ENCODE measurements at places on chromosomes 16 and 17.

GRCh38 chr17:60461584-60461983 lies 39.3 kb downstream of the CHCT1 start:
- no peak for DNase-seq

GRCh38 chr17:21194226-21194625 lies 19.7 kb downstream of the TMEM11 start:
- DNase-seq: no peak

GRCh38 chr16:57899771-57900661 lies 70.9 kb downstream of the CNGB1 start:
- DNase-seq: peak; percentile 83

- DNase-seq: no peak
Measured at GRCh38 chr16:22665803-22666202, 148.2 kb upstream of the HS3ST2 start.

DNA sequence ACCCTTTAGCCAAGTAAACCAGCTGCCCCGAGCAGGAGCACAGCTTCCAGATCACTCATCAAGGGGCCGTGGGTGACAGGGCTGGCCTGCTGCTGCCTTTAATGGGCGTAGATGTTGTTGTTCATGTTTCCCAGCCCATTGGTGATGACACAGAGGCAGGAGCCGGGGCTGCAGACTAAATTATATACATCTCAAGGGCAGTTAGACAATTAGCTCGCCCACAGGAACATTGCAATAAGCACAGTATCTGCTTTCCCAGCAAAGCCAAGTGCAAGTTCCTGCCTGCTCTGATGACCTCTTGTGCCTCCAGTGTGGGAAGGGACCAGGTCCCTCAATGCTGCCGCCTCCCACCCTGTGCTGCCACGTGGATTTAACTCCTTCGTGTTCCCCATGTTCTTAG lies 485.8 kb downstream of the MAF start:
- DNase-seq: no peak

DNA sequence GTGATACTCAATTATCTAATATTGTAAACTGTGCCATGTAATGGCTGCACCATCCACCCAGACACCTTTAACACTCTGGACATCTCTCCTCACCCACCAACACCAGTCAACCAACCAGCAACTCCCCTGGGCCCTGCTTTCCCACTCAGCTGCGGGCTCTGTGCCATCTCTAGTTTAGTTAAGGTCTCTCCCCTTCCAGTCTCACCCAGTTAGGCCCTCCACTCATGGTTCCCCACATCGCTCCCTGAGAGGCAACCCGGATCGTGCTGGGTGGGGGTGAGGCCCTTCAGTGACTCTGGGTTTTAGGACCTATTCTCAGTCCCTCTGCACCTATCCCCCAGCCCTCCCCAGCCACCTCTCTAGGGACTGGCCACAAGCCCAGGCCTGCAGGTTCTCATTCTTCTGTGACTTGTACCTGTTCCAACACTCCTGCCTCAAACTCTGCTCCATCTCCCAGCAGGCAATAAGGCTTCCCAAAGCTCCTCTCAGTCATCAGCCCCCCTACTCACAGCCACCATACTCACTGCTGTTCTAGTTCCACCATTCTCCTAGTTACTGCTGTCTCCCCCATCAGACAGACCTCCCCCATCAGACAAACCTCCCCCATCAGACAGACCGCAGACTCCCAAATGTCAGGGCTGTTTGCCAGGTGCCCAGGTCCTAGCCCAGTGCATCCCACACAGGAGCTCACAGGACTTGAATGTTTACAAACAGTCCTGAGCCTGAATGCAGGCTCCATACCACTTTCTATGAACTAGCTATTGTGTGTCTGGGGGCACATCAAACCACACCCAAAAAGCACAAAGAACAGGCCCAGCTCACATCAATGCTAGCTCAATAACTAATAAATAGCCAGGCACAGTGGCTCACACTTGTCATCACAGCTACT lies 2.6 kb downstream of the TK2 start:
- DNase-seq: no peak

DNA sequence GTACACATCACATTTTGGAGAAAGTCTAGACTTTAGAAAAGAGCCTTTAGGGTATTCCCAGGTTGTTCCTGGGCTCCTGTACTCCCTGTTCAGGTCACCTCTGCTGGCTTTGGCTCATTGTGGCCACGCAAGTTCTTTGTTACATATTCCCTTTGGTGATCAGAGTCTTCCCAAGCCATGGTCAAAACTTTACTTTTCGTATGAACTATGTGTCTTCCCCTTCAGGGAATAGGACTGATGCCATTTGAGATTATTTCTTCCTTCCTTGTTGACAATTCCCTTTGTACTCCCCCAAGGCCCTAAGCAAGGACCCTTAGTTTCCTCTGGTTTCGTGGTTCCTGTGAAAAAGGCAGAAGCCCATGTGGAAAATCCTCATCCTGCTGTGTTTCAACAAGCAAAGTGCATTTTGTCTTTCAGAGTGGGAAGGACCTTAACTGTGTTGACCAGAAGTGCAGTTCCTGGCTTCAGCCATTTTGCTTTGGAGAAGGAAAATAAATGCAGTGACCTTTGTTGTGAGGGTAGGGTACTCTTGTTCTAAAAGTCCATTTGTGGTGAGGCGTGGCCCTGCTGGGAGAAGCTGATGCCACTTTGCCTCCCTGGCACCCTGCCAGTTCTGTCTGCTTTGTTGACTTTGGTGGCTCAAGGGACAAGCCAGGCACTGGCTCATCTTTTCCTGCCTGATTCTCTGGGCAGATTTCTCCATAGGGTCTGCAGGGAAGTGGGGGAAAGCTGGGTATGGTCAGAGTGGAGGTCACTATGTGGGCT lies 55.1 kb downstream of the ZNRF1 start:
- no peak for DNase-seq

DNA sequence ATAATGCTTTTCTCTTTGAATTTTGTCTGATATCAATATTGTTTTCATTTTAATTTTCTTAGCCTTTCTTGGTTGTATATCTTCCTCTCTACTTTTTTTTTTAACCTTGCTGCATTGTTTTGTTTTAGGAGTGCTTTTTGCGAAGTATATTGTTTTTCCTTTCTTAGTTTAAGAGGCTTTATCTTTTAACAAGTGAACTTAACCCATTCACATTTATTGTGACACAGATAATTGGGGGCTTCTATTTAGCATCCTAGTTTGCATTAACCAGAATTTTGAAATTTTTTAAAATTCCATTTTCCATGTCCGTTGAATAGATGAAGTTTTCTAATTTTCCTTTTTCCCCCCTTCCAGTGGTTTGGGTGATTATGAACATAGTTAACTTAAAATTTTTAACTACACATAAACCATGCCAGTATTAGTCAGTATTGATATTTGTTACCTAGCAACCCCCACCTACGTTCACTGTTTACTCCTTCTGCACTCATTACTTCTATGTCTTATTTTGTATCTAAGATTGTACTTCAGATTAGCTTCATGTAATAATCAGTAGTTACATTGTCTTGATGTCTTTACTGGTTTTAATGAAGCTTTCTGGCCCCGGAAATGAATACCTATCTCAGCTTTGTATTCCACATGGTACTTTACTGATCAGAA lies 44.4 kb downstream of the TNRC6A start:
- DNase-seq: no peak

- peak; percentile 95 for DNase-seq
Measured at GRCh38 chr17:49191917-49192741, 18.2 kb downstream of the GNGT2 start.

DNA sequence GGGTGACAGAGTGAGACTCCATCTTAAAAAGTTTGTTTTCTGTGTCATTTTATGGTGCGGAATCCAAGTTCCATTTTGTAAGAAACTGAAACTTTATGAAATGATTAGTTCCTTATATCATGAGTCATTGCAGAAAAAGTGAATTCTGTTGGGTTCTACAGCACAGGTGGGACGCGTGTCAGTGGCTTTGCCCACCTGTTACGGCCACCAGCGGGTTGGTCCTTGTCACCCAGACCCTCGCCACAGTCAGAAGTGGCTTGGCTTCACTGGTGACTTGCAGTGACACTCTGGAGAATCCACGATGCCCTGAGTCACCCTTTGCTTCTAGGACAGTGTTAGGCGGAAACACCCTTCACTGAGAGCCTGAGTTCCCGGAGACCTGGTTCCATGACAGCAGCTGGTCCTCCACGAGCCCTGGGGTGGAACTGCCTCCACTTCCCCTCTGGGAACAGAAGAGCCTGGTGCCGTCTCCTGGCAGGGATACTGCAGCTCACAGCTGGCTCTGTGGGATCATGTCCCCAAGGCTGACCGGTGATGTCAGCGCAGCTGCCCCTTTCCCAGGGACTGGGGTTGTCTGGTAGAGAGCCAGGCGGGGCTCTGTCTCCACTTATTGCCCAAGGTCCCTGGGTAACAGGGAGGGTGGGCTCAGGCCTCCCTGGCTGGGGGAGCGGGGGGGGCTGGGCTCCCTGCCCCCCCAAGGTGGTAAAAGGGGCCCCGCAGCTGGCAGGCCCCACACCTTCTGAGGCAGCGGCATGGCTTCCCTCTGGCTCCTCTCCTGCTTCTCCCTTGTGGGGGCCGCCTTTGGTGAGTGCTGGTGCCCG lies at the start of gene CTRB1:
TSS of gene CTRB1 (plus strand) at position 733 of the 821 bp plus-strand sequence. CDS start at position 753, 20 bp downstream.
- peak; percentile 31 for DNase-seq

GRCh38 chr16:67885545-67885944 lies 860 bp downstream of the NRN1L start:
- DNase-seq: no peak

DNA sequence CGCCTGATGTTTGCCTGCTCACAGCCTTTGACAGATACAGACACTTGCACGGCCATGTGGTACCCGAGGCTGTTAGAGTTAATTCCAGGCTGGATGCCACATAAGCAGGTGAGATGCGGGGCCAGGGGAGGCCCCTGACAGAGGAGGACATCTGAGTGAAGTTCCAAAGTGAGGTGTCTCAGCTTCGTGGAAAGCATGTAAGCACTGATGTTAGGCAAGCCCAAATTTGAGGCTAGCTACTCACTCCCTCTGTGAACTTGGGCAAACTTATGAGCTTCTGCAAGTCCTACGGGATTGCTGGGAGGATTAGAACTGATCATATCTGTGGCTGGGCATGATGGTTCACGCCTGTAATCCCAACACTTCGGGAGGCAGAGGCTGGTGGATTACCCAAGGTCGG lies 39.3 kb upstream of the MARCHF10 start:
- no peak for DNase-seq

GRCh38 chr17:61064087-61064951 lies 335.3 kb upstream of the TBX2 start:
- DNase-seq: no peak

DNA sequence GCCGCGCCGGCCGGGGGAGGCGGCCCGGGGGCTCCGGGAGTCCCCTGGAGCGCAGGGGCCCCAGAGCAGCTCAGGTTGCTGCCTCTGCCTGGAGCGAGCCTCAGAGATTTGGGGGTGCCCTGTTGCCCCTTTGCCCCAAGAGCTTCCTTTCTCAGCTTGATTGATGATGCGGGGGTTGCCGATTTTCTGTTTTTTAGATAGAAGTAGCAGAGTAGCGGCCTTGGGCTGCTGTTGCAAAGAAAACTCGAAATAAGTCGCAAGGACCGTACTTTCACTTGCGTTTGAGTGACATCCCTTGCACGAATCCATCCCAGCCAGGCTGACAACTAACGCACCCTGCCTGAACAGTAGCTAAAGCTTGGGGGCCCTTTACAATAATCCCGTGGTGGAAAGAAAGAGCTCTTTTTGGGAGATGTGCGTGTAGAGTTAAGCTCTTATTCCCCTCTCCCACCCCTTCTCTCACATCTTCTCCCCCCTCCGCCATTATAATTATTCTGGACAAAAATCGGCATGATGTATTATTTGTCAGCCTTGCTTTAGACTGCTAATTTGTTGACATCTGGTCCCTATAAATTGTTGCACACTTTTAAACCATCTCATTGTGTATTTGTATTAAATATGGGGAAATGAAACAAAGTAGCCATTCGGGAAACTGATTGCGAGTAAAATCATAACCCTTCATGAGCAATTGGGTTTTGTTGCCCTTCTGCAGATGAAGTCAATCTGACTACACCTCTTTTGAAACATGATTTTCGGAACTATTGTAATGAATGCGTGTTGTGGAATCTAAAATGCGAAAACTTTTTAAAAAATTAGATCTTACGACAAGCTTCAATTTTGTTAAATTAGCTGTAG lies 873 bp downstream of the USP10 start:
- peak; percentile 44 for DNase-seq

GRCh38 chr17:47719411-47720152 lies 13.5 kb upstream of the TBX21 start:
- peak; percentile 90 for DNase-seq

DNA sequence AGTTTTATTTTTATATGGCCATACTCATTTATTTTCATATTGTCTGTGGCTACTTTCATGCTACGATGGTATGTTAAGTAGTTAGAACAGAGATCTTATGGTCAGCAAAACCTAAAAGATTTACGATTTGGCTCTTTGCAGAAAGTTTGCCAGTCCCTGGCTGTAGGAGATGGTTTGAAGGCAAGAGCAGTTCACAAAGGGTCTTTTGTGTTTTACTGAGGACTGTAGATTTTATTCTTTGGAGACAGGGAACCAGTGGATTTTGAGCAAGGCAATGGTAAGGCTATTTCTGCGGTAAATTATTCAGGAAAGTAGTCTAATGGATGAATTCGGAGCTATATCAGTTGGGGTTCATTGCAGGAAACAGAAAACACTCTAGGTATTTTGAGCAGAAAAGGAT lies 90.7 kb downstream of the WWP2 start:
- no peak for DNase-seq

- no peak for DNase-seq
Measured at GRCh38 chr17:66228887-66229782, at the start of gene APOH. TSS of gene APOH (minus strand) at chr17:66229415. CDS start at chr17:66229379, 36 bp downstream.

Measured in activated CD4-positive, alpha-beta T cell treated with anti-CD3 and anti-CD28 coated beads for 48 hours (primary cell).